DMS153 (cell line): ENCODE measurements at places on chromosomes 1 and 21.

- DNase-seq = no peak
Observed at GRCh38 chr1:31671561-31672201, 27.0 kb upstream of the PEF1 start.

- DNase-seq = no peak
Observed at GRCh38 chr1:98121646-98122045, 200.8 kb upstream of the DPYD start.

DNA sequence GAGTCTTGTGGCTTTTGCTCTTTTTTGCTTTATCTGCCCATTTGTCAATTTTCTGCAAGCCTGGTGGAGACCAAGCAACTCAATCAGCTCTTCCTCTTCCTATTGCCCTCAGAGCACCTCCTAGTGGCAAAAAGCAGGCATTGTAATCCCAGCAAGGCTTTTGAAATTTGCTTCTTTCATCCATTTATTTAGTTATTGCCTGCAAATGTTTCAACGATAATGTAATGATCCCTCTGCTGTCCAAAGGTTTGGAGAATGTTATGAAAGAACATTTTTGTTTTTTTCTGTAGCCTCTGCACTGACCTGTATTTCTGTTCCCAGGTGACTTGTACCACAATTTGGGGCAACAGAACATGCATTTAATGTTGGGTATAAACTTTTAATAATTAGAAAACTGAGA lies 127.8 kb downstream of the GABPA start:
- DNase-seq = no peak

DNA sequence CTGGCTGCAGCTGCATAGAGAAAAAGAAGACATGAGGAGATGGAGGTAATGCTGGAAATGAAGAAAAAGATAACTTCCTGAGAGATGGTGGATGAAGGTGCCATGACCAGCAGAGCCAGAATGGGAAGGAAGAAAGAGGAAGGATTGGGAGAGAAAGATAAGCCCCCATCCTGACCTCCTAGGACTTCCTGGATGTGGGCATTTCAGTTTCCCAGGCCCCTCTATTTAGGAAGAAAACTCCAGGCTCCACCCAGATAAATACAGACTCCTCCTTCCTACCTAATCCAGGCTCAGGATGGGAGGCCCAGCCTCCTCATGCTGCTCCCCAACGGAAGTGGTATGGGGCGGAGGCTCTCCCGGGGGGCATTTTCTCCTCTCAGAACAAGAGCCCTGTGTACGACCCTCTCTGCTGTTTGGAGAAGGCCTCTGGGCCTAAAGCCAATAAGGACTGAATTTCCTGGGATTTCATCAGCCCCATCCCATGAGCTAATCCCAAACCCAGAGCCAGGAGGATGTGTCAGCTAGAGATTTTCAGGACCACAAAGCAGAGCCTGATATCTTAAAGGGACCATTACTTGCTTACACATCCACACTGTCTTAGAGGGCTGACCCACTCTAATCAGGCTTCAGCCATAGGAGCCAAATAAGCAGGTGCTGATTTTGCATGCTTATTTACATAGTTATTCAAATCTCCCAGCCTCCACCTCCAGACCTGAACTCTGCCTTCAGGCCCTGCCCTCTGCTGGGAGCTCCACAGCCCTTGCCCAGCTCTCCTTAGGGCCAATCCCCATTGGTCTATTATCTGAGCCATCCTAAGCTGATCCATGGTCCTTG lies 5.1 kb upstream of the ARHGEF2 start:
- DNase-seq = peak; percentile 57

- no peak for DNase-seq
Observed at GRCh38 chr1:158118713-158119402, 61.8 kb upstream of the CD1D start.

DNA sequence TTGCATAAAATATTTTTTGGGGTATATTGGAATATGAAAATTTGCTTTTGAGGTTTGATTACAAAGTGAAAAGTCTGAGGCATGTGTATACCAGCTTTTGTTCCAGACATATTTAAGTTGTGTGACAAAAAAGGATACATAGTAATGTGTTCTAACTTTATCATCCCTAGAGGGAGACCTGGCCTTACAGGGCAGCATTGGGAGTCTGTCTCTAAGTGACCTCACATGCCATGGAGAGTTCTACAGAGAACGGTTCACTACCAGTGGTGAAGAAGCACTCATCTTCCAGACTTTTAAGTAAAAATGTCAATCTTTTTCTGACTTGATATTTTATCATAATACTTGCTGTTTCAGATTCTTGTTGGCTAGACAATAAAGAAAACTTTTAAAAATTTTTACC lies 61.0 kb downstream of the VPS13D start:
- no peak for DNase-seq

DNA sequence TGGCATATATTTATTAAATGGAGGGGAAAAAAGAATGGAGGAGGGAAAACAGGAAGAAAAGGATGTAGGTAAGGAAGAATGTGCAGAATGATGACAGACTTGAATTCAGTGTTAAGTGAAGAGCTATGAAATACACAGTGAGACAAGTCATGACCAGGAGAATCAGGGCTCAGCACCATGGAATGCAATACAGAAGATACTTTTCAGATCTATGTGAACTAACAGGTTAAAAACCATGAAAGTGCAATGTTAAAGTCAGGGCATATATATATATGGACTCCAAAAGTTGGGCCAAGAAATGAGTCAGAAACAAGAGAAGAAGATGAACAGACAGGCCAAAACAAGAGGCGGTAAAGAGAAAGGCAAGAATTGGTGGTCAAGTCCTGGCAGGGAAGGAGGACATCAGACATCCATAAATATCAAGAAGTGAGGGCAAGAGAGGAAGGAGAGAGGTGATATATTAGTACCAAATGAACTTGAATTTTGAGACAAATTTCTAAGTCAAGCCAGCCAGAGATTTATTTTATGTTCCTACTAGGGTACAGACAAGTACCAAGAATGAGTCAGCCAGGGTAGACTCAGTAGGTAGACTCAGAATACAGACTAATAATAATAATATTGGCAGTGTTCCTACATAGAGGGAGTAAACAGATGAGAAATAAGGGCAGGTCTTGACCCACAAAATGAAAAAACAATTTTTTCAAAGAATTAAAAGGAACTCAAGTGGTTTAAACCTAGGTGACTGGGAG lies 39.5 kb upstream of the MCOLN3 start:
- DNase-seq = no peak

- no peak for DNase-seq
Observed at GRCh38 chr1:235997049-235997448, 67.8 kb downstream of the NID1 start.
